Inflammatory macrophage (primary cell): ENCODE measurements at places on chromosomes 5 and 9.

DNA sequence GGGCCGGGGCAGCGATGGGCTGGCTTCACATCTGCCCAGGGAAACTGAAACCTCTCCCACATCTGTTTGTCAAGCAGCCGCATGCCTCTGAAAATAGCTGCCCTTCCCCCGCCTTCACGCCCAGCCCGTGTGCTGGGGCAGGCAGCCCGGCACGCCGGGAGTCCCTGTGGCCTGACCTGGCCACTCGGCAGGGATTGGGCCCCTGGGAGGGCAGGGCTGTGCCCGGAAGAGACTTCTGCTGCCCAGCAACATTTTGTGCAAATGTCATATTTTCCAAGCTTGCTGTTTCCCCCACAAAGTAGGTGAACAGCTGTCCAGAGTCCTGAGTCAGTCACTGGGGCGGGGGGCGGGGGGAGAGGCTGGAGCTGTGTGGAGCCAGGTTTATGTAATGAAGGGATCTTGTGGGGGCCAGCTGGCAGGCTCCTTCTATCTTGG lies 8.2 kb downstream of the COL27A1 start:
- DNase-seq, result no peak

DNA sequence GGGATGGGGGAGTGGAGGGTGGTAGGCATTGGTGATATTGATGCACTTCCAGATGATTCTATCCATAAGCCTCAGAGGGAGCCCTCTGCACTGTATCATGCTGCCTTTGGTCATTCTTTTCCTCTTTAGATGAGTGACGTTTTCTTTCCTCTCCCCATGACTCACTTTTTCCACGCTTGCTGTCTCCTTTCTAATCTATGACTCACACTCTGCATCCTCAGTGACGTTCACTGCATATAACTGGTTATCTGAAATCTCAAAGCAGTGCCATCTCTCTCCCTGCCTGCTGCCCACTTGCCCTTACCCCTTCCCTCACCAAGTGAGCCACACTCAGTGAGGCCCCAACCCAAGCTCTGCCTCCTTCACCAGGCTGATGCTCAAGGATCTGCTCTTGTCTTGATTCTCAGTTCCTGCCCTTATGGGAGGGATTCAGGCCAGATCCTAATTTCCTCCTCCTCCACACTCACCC lies 31.6 kb downstream of the PTGS1 start:
- DNase-seq, result peak; percentile 67

- no peak for DNase-seq
Observed at GRCh38 chr5:108749128-108749861, 1.6 kb downstream of the FER start.

DNA sequence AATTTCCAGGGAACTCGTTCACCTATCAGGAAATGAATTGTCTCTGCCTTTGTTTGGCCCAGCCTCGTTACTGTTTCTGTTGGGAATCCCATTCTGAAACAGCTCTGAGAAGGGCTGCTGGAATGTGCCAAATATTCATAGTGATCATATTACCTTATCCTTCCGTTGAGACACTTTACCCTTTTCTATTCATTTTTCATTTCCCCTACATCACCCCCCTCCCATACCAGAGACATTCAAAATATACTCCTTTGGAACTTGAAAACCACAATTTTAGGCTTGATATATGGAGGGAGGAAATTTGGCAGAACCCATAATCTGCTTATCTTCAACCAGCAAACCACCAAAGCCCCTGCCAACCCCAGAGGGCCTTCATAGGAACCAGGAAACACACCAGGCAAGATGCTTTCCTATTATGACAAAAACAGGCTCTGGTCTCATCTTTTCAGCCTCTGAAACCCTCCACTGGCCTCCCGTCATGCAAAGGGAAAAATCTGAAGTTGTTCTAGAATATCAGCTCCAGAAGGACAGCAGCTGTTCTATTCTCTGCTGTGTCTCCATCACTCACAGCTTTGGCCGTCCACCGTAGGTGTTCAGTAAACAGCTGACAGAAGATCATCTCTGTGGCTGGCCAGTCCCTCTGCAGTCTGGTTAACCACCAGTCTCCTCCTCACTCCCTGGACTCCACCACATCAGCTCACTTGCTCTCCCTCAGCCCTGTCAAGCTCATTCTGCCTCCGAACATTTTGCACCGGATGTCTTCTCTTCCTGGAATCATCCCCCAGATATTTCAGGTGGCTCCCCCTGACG lies 217.2 kb upstream of the WWC1 start:
- DNase-seq, result no peak

DNA sequence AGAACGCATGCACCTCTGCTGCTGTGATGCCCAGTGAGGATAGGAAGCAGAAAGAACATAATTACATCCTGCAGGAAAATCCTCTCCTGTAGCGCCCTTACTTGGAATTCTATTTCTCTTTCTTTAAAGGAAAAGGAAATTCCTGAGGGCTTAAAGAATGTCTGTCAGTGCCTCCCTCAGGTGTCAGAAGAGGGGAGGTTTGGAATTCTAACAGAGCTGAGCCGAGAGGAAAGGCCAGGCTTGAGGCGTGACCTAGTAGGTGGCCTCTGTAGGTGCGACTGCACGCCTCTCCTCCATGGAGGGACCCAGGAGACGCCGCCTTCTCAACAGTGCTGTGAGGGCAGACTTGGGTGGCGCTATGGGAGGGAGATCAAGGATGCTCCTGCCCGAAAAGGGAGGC lies 55.9 kb upstream of the ERCC6L2 start:
- no peak for DNase-seq

- no peak for DNase-seq
Observed at GRCh38 chr5:169909945-169910344, 70.3 kb downstream of the INSYN2B start.
